ENCODE measurements at places on chromosomes 3 and 15. TPM values are rescaled to one million over a fixed set of nuclear protein-coding genes. Genes with fewer than 3 reads are reported as not detected.

The ZMYND10 gene
- total RNA-seq = 0.81 TPM

The SOX2 gene
- total RNA-seq = not detected

The GOLGA8R gene
- 0.33 TPM for total RNA-seq

The SLC28A2 gene
- not detected for total RNA-seq

The PAK6 gene
- not detected for total RNA-seq

The MKRN3 gene
- 0.65 TPM for total RNA-seq

The TOP2B gene
- 176 TPM for total RNA-seq

The SCN11A gene
- 0.25 TPM for total RNA-seq

The GPR27 gene
- total RNA-seq = 0.25 TPM

The PRR23B gene
- not detected for total RNA-seq

The GOLGA8J gene
- not detected for total RNA-seq

The DLEC1 gene
- total RNA-seq = 0.09 TPM

The TRH gene
- 2.5 TPM for total RNA-seq

The CYP1A1 gene
- total RNA-seq = not detected

The CASR gene
- total RNA-seq = not detected

The SKOR1 gene
- 0.08 TPM for total RNA-seq

The RPP25 gene
- 4.1 TPM for total RNA-seq

The RETNLB gene
- total RNA-seq = not detected

The FEZF2 gene
- total RNA-seq = not detected

The EPHB1 gene
- 1.2 TPM for total RNA-seq

The ADAMTS17 gene
- not detected for total RNA-seq

The GOLGA6L4 gene
- 0.08 TPM for total RNA-seq

The LMOD3 gene
- total RNA-seq = not detected

The C3orf20 gene
- total RNA-seq = not detected

The NR2C2 gene
- total RNA-seq = 13.0 TPM

The IQSEC1 gene
- 16.0 TPM for total RNA-seq

The SLC27A2 gene
- not detected for total RNA-seq

The DISP2 gene
- total RNA-seq = 0.36 TPM

The COLQ gene
- 1.8 TPM for total RNA-seq

The ECE2 gene
- not detected for total RNA-seq

The FAM240A gene
- not detected for total RNA-seq

The AGBL1 gene
- total RNA-seq = not detected

The GPR149 gene
- total RNA-seq = not detected

The WDR93 gene
- total RNA-seq = 0.49 TPM

The CSPG4 gene
- 27.8 TPM for total RNA-seq

The HYAL1 gene
- total RNA-seq = 0.90 TPM

The REC114 gene
- total RNA-seq = not detected

The PLSCR2 gene
- total RNA-seq = not detected

The AP3B2 gene
- 5.8 TPM for total RNA-seq
